Ascending aorta (tissue), 2 donors: ENCODE measurements at places on chromosomes 12 and 14.

DNA sequence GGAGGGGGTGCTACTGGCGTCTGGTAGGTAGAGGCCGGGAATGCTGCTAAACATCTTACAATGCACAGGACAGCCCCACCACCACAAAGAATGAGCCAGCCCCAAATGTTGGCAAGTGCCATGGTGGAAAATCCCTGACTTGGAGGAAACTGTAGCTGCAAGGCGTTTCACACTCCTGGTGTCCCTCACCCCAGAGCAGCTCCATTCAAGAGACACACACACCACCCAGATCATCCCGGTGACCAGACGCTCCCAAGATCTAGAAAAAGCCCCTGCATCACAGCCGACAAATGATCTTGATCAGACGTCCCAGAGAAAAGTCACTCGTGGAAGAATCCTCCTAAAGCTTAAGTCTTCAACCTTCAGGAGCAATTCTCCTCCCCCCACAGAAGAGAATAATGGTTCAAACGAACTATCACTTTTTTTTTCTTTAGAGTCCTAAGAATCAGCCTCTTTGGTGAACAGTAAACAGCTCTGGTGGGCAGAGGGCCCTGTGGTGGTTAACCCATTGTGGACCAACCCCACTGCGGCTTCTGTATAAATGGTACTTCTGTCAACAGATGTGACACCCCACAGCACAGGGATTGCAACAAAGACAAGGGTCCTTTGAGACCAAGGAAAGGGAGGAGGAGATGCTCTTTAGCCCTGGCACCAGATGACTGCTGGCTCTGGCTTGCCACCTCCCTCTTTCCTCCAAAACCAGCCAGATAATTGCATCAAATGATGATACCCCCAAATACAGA is 2.7 kb downstream of the GLTP start:
- DNase-seq, result no peak

- DNase-seq, result no peak
Observed at GRCh38 chr12:105281694-105282049, 45.7 kb upstream of the APPL2 start.

DNA sequence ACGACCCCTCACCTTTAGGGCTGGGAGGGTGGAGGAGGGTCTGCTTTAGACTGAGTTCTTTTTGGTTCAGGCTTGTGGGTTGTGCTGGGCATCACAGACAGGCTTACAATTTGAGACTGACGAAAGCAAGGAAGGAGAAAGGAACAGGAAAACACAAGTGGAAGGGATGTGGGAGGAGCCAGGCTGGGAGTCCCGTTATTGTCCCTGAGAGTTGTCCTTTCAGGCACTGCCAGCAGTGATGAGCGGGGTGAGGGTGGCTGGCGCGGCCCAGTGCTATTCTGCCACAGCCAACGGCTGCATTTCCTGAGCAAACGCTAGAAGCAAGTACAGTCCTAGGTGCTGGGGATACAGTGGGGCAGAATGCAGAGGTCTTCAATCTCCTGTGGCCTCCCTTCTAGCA is 29.2 kb upstream of the TSPAN9 start:
- no peak for DNase-seq

GRCh38 chr12:119175081-119175480 is 3.6 kb upstream of the HSPB8 start:
- no peak for DNase-seq

DNA sequence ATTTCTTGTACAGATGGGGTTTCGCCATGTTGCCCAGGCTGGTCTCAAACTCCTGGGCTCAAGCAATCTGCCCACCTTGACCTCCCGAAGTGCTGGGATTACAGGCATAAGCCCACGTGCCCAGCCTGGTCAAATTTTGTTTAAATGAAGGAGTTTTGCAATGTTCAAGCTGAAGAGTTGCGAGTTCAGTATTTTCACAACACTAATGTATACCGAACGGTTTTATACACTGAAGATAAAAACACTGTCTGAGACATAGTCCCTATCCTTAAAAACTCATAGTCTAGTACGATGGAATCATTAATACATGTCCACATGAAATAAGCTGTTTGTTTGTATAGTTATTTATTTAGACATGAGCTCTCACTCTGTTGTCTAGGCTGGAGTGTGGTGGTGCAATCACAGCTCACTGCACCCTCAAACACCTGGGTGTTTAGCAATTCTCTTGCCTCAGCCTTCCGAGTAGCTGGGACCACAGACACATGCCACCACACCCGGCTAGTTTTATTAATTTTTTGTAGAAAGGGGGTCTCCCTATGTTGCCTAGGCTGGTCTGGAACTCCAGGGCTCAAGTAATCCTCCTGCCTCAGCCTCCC is 15.4 kb downstream of the TRAPPC6B start:
- no peak for DNase-seq

DNA sequence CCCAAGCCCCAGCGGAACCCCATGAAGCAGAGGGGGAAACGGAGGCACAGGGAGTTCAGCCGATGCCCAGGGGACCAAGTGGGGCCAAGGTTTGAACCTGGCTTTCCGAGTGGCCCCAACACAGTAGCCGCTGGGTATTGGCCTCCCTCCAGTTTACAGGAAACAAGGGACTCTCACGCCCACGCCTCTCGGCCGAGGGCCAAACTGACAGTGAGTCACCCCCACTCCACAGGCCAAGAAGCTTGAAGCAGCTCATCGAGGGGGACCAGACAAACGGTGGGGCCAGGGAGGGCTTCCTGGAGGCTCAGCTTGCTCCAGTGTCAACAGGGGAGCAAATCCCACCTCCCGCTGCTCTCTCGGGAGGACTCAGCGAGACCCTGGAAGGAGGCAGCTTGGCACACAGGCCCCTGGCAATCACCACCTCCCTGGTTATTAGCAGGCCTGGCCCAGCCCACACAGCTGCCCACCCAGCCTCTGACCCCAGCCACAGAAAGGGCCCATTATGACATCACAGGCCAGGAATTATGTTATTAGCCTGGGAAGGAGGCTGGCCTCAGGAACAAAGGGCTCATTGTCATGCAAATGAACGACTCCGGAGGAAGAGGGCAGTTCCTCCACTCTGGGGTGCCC is 54.6 kb downstream of the NCOR2 start:
- peak; percentile 57 for DNase-seq

DNA sequence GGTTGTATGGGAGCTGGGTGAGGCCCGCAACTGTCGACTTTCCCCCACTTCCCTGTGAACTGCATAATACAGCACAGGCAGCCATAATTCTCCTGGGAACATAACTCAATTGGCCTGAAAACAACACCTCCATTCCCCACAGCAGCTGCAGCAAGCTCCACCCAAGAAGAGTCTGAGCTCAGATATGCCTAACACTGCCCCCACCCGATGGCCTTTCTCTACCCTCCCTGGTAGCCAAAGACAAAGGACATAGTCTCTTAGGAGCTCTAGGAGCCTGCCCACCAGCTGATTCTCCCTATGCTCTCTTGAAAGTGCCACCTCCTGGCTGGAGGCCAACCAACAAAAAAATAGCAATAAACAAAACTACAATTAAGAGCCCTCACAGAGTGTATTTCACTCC is 542.7 kb upstream of the LMO3 start:
- DNase-seq, result no peak

- no peak for DNase-seq
Observed at GRCh38 chr12:104507672-104508071, 50.9 kb downstream of the CHST11 start.
